ENCODE measurements at places on chromosomes 13 and 19.
A peak's percentile ranks its signal among the peaks of the same experiment; 100 is the strongest.

GRCh38 chr13:25699056-25699455 lies 327.3 kb downstream of the ATP8A2 start:
- DNase-seq: no peak

- DNase-seq: no peak
These were observed 16.1 kb downstream of the TTYH1 start for GRCh38 chr19:54431255-54431838.

GRCh38 chr13:107770541-107770940 lies 444.8 kb downstream of the LIG4 start:
- DNase-seq: no peak

GRCh38 chr13:32048816-32049215 lies 17.2 kb downstream of the FRY start:
- no peak for DNase-seq

DNA sequence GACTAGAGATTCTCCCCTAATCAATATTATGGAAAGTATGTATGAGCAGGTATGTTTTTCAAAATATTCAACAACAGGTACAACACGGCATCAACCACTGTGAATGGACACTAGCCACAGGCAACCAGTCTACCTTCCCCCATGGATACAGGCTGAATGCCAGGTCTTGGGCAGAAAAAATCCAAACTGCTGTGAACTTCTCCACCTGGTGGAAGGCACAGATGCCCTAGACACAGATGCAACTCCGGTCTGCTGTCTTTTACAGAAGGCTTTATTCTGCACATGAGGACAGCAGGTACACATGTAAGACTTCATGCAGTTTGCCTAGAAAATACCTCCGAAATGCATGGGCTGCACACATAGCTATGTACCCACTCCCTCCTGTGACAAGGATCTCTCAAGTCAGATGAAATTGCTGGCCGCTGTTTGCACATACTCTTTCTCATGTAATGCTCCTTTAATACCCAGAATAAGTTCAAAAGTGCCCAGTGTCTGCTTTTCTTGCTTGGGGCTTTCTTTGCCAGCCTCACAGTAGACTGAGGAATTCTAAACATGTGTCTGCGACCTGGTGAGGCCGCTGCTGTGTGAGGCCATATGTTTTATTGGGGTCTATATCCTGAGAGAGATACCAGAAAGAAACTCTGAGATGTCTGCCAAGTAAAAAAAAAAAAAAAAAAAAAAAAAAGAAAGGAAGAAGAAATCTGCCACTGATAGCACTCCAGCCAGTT lies 325.9 kb downstream of the FOXO1 start:
- DNase-seq: no peak

- no peak for DNase-seq
These were observed 24.3 kb downstream of the DZIP1 start for GRCh38 chr13:95620030-95620824.

GRCh38 chr19:18636969-18637629 lies at the start of gene KLHL26:
TSS of gene KLHL26 (plus strand) at chr19:18637028. CDS start at chr19:18637055, 27 bp downstream.
- no peak for DNase-seq

DNA sequence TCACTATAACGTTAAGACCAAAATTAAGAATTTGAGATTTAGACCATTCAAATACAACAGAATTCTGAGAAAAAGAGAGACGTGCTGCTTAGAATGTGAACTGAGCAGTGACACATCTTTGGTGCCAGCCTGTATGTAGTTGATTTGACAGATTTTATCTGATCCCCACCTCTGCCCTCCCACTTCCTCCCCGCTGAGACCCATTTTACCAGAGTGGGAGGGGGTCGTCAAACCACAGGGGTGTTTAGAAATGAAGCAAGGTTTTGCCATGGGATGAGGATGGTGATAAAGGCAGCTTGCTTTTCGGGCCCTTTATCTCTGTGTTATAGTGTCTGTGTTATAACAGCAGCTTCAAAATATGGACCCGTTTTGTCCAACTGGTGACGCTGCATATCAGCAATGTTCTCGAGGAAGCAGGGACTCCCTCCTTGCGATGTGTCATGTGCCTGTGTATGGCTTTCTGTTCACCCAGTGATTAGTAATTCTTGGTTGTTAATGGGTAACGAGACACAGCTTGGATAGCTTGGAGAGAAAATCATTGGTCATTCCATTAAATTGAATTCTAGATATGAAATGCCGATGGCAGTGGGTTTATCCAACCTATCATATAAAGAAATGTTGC lies 125.0 kb downstream of the HS6ST3 start:
- no peak for DNase-seq

GRCh38 chr19:53466726-53467484 lies 628 bp upstream of the ZNF813 start:
- no peak for DNase-seq

GRCh38 chr13:99178636-99179035 lies 22.0 kb upstream of the UBAC2 start:
- no peak for DNase-seq

DNA sequence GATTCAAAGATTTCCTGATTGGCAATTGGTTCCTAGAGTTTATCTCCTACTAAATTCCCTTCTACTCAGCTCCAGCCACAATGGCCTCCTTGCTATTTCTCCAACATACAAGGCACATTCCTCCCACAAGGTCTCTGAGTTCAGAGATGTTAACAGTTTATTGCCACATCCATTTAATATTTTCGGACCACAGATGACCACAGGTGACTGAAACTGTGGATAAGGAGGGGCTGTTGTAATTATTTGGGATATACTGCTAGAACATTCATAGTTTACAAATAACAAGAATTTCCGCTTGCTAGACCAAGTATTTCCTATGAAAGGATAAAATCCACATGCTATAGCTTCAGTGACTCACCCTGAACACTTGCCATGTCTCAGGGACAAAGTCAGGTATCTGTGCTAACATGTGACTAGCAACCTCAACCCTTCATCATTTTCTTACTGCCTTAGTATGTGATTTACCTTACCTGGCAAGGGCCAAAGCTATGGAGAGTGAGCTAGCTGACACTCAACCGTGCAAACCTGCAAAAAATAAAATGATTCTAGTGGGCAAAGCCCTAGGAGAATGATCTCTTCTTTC lies 117.7 kb downstream of the TBC1D4 start:
- no peak for DNase-seq

DNA sequence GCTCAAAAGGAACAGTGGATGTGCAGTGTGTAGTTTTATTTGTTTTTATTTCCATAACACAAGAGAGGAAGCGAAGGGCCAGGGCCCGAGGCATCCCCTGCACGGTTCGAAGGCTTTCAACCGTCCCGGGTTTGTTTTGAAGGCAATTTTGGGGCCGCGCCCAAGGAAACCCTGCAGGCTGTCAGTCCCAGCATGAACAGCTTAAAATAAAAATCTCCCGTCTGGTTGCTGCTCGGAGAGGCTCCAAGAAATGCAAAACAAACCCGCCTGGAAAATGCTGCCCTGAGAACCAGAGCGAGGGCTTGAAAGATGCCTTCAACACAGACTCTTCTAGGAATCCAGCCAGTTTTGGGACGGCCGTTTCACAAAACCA lies 16.0 kb downstream of the LSM4 start:
- peak; percentile 31 for DNase-seq

- DNase-seq: no peak
These were observed 60.3 kb downstream of the ARHGEF7 start for GRCh38 chr13:111175372-111175771.

DNA sequence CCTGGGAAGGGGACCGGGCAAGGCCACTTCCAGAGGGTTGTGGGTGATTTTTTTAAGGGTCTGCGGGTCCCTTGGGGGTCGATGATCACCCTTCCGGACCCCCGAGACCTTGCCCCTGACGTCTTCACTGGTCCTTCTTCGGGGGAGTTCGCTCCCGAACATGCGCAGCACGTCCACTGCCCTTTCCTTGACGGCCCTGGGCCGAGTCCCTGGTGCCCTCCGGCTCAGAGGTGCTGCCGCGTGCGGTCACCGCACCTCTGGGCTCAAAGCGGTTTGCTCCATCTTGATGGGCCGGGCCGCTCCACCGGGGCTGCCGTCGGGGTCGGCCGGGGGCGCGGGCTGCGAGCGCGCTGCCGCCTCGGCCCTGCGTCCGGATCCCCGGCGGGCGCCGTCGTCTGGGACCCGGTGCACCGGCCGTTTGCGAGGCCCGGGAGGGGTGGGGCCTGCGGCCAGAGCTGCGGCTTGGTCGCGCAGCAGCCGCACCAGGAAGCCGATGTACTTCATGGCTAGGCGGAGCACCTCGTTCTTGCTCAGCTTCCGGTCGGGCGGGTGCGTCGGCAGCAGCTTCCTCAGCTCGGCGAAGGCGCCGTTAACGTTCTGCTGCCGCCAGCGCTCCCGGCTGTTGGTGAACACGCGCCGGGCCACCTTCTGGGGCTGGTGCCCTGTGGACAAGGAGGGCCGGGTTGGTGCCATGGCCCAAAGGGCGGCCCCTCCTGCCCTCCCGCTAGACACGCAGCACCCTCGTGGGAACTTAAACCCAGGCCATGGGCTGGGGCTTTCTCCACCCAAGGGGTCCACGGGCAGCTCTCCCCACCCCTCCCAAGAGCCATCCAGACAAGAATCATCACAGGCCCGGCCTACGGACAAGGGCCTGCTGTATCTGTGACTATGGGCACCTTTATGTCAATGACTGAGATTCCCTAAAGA lies 3.3 kb downstream of the LYL1 start:
- no peak for DNase-seq

- peak; percentile 80 for DNase-seq
These were observed 5.3 kb upstream of the GPR4 start for GRCh38 chr19:45607071-45608029.

DNA sequence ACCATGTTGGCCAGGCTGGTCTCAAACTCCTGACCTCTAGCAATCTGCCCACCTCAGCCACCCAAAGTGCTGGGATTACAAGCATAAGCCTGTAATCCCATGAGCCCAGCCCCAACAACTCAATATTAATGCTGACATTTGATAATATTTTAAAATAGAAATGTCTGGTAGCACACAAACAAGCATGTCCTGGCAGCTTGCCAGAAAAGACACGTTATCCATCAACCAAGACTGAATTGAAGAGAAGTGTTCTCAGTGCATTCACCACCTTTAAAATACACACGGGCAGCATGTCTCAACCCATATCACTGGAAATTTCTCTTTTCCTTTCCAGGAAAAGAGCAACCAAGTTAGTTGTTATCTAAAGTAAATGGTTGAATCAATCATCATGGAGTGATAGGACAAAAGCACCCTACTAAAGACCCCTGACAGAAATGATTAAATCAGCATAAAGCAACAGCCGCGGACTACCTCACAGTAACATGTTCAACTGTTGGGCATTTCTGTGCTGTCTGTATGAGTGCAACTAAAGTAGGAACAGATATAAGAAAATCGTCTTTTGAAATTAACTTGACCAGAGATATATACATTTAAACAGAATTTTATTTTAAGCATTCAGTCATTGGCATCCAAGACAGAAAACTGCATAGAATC lies 25.0 kb downstream of the LHFPL6 start:
- no peak for DNase-seq

DNA sequence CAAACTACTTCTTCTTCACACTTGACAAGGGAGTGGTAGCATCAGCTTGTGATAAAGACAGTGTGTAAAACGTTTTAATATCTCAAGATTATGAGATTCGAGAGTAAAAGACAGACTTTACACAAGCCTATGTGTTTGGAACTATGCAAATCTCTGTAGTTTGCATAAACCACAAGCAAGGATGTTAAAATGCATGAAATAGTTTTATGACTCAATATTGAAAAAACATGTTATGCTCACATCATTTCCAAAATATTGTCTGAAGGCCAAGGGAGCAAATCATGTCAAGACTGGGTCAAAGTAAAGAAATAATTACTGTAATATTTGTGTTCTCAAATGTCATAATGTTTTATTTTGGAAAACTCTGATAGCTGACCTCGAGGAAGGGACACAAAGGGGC lies 316.8 kb upstream of the KLF12 start:
- no peak for DNase-seq

- DNase-seq: no peak
These were observed 25.3 kb upstream of the TBC1D4 start for GRCh38 chr13:75507027-75508001.

DNA sequence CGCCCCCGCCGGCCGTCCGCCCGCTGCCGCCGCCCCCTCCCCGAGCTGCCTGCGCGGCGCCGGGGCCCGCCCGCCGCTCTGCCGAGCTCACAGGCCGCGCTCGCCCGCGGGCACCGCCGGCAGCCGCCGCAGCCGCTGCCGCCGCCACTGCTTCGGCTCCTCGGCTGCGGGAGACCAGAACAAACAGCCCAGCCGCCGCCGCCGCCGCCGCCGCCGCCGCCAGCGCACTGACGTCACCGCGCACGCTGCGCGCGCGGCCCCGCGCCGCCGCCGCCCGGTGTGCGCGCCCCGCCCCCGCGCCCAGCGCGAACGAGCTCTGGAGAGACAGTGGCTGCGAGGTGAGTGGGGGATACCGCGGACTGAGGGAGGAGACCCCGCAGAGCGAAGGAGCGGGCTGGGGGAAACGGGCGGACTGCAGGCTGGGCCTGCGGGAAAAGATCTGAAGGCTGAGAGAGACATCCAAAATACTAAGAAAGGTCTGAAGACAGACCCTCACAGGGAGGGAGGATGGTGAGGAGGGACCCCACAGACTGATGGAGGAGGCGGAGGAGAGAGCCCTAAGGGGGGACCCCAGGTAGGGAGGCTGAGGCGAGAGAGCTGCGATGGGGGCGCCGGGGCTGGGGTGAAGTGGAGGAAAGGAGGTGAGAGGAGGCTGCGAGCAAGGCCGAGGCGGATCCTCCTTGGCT lies at the start of gene BRD4:
Gene BRD4, minus strand, starts transcription at position 229 of the 686 bp plus-strand sequence. CDS start 59,440 bp downstream, outside the sequence.
- DNase-seq: peak; percentile 44

- DNase-seq: peak; percentile 12
These were observed 5.3 kb downstream of the SBNO2 start for GRCh38 chr19:1168572-1169410.

- no peak for DNase-seq
These were observed 77.9 kb downstream of the PTPRS start for GRCh38 chr19:5262721-5263120.

DNA sequence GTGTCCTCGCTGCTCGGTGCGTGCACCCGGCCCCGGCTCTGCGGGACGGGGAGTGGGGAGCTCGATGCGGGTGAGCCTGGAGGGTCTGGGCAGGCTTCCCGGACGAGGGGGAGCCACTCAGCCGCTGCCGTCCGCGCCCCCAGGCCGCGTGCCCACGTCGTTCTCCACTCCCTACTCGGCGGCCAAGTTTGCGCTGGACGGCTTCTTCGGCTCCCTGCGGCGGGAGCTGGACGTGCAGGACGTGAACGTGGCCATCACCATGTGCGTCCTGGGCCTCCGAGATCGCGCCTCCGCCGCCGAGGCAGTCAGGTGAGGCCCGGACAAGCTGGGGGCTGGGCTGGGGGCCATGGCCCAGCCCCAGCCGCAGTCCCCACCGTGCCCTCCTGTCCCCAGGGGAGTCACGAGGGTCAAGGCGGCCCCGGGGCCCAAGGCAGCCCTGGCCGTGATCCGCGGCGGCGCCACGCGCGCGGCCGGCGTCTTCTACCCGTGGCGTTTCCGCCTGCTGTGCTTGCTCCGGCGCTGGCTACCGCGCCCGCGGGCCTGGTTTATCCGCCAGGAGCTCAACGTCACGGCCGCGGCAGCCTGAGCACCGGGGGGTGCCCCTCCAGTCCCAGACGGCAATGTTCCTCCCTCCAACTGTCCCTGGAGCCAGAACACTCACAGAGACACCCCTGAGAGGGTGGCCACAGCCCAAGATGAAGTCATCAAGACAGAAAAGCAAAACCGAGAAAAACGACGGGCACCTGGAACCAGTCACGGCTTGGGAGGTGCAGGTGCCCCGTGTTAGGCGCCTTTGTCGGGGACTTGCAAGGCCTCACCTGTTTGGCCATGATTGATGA lies 2.5 kb upstream of the RPL36 start:
- DNase-seq: no peak

Measured in midbrain (tissue), 1 donor.